ENCODE measurements at places on chromosomes 4 and X.

GRCh38 chrX:18449236-18449635, 23.8 kb downstream of the CDKL5 start:
- no peak for DNase-seq

GRCh38 chr4:186760576-186760975, 36.9 kb upstream of the FAT1 start:
- no peak for DNase-seq

DNA sequence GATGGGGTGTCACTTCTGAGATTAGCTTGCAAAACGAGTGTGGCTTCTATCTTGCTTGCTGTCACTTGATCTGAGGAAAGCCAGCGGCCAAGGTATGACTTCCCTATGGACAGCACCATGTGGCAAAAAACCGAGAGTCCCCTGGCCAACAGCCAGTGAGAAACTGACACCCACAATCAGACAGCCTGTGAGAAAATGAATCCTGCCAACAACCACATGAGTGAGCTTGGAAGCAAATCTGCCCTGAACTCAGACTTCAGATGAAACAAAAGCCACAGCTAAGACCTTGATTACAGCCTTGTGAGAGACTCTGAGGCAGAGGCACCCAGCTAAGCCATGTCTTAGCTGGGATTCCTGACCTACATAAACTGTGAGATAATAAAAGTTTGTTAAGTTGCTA, 45.5 kb downstream of the PPP1R2C start:
- DNase-seq, result no peak

DNA sequence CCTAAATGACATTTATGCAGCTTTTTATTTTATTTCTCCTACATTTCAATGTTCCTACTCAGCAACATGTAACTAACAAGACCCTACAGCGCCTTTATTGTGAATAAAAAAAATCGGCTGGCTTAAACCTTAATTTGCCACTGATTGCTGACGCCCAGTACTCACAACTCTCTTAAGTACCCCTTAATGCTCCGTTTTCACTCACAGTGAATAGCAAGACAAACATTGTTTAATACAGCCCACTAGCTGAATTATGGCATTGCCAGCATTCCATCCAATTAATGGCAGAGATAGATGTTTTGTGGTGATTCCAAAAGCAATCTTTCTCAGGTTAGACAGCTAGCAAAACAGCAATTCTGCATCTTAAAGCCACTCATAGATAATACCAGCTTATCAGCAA, 61.1 kb downstream of the PPARGC1A start:
- DNase-seq, result no peak

GRCh38 chr4:163548481-163549243, 54.2 kb downstream of the TMA16 start:
- no peak for DNase-seq

- no peak for DNase-seq
Observed at GRCh38 chr4:16239086-16239485, 12.8 kb upstream of the TAPT1 start.

- DNase-seq, result no peak
Observed at GRCh38 chr4:81609844-81610243, 138.1 kb upstream of the RASGEF1B start.

- DNase-seq, result no peak
Observed at GRCh38 chrX:40142417-40142816, 44.7 kb upstream of the BCOR start.

DNA sequence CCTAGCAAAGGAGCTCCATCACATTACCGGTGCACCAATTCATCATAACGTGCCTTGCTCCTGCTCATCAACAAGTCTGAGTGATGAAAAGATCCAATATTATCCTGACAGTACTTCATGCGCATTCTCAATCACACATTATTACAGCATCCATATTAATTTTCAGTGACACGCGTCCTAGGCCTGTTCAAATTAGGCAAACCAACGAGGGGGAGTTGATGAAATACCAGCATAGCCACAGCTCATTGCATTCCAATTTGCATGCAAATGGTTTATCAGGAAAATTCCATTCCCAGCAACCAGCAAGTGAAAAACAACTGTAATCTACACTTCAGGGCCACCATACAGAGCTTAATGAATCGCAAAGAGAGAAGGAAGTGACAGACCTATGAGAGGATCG, 236.9 kb downstream of the DCLK2 start:
- no peak for DNase-seq

DNA sequence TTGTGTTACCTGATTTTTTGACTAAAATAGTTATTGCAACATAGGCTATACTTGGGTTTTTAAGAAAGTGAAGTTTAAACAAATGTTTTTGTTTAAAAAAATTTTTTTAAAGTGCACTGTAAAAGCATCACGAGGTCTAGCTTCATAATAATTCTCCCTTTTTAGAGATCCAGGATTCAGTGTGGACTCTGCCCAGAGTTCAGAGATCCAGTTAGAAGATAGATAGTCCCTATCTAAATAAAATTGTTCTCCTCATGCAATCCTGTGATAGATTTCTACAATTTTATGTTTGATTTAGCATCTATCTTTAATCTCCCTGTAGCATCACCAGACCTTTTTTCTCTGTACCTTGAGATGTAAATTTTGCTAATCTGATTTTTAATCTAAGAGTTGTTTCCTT, 85.5 kb upstream of the HPGD start:
- no peak for DNase-seq

GRCh38 chr4:146477054-146477453, 44.7 kb downstream of the SLC10A7 start:
- DNase-seq, result no peak

- DNase-seq, result no peak
Observed at GRCh38 chr4:137993232-137993631, 248.9 kb downstream of the SLC7A11 start.

DNA sequence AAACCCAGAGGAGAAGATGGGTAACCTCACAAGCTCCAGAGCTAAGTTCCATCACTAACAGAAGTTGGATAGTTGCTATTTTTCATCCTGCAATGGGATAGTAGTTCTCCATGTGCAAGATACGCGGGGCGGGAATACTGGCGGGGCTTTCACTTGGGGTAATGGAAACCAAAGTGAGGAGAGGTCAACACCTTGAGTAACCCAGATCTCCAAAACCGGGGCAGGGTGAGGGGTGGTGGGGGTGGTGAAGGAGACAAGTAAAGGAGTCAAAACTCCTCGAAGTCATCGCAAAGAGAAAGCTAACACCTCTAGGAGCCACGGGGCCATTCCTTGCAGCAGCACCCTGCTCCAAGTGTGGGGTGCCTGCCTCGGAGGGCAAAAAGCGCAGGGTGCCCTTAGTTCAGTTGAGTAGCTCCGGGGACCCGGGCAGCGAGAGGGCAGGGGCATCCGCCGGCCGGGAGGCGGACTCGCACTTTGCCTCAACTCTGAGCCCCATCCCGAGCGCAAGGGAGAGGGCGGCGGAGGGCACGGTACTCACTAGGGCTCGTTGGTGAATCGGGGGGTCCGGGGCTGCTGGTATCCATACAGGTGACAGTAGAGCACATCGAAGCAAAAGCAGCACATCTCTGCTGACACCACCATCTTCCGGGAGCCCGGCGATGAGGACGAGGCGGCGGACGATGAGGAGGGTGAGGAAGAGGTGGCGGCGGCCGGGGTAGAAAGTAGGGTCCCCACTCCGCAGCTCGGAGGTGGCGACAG, 645 bp downstream of the AMMECR1 start:
- peak; percentile 11 for DNase-seq

DNA sequence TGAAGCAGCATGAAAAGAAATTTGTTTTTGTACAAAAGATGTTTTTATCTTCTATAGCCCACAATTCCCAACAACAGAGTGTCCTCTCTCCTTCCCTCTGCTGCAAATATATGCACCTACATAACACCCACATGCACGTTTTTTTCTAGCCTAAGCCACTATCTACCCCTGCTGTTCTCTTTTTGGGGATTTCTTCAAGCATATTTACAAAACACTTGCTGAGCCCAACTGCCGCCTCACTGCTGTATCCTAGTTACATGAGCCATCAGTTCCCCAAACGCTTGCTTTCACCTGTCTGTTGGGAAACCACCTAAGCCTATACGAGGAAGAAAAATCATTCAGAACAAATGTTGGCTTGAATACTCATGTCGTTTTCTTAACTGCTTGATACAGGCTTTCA, 127.2 kb downstream of the CHRNA9 start:
- DNase-seq, result no peak

DNA sequence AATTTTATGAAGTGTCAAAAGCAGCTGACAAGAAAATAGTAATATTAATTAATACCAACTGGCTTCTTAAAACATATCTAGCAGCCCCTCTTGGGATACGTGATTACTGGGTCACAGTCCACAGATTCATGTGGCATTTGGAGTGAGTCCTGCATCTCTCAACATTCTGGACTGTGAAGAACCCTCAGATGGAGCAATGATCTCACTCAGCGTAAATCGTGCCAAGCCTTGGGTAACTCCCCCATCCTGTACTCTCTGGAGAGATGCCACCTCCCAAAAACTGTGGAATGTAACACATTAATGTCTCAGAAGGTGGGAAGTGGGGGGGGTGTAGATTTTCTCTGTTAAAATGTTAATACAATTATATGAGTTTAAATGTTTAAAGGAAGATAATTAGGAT, 118.2 kb upstream of the IQCM start:
- no peak for DNase-seq

GRCh38 chr4:103044183-103044582, 24.7 kb upstream of the SLC9B1 start:
- DNase-seq, result no peak

DNA sequence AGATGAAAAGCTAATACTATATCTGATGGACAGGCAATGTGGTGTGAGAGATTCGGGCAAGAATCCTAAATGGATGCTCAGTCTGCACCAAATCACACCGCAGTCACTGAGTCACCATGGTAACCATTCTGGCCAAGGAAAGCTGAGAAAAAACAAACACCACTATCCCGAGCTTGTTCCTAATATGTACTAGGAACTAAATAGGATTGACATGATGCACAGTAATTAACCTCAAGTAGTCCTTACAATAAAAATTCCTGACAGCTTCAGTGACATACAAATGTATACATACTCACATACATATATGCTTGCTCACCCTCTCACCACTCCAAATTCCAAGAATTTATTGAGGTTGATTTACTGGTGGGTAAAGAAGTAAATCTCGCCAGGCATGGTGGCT, 1.1 kb upstream of the RAB40A start:
- DNase-seq, result no peak

DNA sequence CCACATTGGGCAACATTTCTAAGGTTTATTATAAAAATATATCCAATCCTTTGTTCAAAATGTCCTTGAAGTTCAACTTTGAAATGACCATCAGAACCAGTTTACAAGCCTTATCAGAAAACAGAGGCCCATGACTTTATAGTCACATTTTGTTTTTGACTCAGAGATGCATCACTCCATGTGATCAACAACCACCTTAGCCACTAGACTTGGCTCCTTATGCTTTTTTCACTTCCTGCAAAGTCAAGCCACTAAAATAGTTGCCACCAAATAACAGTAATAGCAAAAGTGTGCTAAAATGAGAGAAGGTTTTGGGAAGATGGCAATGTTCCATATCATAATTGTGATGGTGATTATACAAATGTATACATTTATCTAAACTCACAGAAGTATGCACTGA, 181.7 kb downstream of the MAML3 start:
- DNase-seq, result no peak

- DNase-seq, result no peak
Observed at GRCh38 chr4:152586668-152587067, 50.8 kb upstream of the FBXW7 start.

DNA sequence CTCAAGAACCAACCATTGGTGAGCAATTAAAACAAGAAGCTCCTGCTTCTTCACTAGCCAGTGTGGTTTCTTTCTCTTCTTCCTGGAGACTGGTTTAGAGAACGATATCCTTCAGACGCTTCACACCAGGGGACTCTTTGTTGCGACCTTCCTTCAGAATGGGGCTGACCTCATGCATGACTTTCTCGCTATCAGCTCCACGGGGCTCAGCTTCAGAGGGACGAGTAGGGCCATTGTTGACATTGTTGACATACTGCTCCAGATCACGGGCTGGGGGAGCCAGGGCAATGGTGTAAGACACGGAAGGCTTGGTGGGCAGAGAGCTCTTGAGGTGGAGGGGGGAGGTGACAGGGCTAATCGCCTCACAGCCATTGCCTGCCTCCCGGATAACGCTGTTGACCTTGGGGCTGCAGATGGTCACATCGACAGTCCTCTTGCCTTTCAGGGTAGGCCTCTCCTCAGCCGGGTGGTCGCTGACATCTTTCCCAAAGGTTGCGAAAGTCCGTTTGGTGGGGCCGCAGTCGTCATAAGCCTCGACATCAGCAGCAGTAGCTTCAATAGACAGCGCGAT, 113.8 kb downstream of the PCDH19 start:
- no peak for DNase-seq

GRCh38 chr4:152463562-152463961, 72.3 kb downstream of the FBXW7 start:
- no peak for DNase-seq

GRCh38 chr4:13483136-13483767, 888 bp downstream of the RAB28 start:
- DNase-seq, result no peak

DNA sequence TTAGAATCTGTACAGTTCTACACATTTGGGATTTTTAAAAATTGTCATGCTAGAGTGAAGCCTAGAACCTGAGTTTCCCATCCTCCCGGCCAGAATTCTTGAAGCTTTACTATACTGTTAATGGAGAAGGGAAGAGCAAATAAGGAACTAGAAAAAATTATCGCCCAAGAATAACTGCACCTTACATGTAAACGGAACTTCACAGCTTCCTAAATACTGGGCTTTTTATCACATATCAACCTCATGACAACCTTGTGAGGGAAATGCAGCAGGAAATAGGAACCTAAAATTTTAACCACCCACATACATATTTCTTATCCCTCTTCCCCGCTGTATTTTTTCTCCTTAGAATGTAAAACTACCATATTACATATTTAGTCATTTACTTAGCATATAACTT, 19.3 kb downstream of the ARHGEF9 start:
- no peak for DNase-seq

- DNase-seq, result no peak
Observed at GRCh38 chr4:54076673-54077072, 12.3 kb upstream of the CHIC2 start.

GRCh38 chrX:40952855-40953254, 132.4 kb upstream of the USP9X start:
- DNase-seq, result no peak

GRCh38 chrX:140500441-140500840, 4.4 kb downstream of the SOX3 start:
- DNase-seq, result no peak

- no peak for DNase-seq
Observed at GRCh38 chrX:69038816-69039215, 126.4 kb downstream of the PJA1 start.
